ENCODE measurements at places on chromosomes 13 and 19.

GRCh38 chr19:52981329-52981728 lies 18.6 kb upstream of the ZNF816 start:
- DNase-seq = no peak

- DNase-seq = no peak
Observed at GRCh38 chr13:92873029-92873428, 353.6 kb upstream of the GPC6 start.

GRCh38 chr13:40383132-40383531 lies 283.3 kb downstream of the FOXO1 start:
- DNase-seq = no peak

GRCh38 chr19:41233748-41234240 lies 14.8 kb downstream of the AXL start:
- DNase-seq = no peak

DNA sequence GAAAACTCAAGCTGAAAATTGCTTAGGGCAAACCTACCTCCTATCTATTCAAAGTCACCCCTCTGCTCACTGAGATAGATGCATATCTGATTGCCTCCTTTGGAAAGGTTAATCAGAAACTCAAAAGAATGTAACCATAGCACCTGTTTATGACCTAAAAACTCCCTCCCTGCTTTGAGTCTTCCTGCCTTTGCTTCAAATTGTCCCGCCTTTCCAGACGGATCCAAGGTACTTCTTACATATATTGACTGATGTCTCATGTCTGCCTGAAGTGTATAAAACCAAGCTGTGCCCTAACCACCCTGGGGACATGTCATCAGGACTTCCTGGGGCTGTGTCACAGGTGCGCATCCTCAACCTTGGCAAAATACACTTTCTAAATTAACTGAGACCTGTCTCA lies 118.6 kb downstream of the TBC1D4 start:
- DNase-seq = no peak
